ENCODE measurements at places on chromosomes 2 and 18.

- DNase-seq = no peak
These were observed 2.0 kb upstream of the ECEL1 start for GRCh38 chr2:232489516-232490220.

- no peak for DNase-seq
These were observed 25.7 kb upstream of the ID2 start for GRCh38 chr2:8656160-8656641.

- no peak for DNase-seq
These were observed 49.9 kb upstream of the CXCR4 start for GRCh38 chr2:136167721-136168475.

- DNase-seq = no peak
These were observed 94.4 kb downstream of the CRIM1 start for GRCh38 chr2:36449943-36450392.

- DNase-seq = no peak
These were observed 66.2 kb downstream of the TWIST2 start for GRCh38 chr2:238913931-238914647.

DNA sequence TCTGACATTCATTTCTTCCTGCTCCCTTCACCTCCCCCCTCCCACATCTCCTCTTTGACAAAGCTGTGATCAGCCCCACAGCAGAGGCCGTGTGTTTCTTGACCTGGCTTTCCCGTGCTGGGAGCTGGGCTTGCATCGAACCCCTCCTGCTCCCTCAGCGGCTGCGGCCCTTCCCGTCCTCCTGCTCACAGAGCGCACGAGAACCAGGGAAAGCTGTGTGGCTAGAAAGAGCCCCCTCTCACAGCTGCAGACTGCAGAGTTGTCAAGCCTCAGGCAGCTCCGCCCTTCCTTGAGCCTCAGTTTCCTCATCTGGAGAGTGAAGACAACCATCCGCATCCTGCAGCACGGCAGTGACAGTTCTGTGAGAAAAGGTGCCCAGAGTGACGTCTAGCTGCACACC lies 65.7 kb upstream of the GLI2 start:
- no peak for DNase-seq

GRCh38 chr2:37800176-37800858 lies 124.8 kb upstream of the RMDN2 start:
- DNase-seq = no peak

DNA sequence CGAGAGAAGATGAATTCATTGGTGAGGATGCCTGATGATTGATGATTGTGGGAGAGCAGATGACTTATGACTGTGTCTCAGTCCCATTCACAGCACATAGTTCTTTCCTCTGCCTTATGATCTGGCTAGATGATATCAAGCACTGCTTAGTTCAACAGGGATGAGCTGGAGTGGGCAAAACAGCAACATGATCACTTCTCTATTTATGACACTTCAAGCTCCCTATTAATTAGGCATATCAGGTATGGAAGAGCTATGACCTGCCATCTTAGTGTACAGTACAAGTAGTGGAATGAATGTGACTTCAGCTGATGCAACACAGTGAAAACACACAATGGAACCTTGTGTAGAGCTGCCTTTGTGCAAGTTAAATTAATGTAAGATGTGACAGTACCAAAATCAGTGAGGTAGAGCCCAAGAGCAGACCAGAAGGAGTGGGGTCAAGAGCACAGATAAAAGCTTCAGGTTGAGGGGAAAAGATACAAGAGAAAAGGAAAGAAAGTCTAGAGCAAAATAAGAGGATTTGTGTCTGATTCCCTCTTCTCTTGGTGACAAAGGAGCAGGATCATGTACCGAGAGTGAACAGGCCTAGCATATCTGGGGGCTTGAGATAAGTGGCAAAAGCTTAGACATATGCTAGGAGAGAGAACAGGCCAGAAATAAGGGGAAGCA lies 93.0 kb upstream of the MYO3B start:
- DNase-seq = no peak

- DNase-seq = no peak
These were observed 181.6 kb upstream of the HS6ST1 start for GRCh38 chr2:128500138-128500800.

DNA sequence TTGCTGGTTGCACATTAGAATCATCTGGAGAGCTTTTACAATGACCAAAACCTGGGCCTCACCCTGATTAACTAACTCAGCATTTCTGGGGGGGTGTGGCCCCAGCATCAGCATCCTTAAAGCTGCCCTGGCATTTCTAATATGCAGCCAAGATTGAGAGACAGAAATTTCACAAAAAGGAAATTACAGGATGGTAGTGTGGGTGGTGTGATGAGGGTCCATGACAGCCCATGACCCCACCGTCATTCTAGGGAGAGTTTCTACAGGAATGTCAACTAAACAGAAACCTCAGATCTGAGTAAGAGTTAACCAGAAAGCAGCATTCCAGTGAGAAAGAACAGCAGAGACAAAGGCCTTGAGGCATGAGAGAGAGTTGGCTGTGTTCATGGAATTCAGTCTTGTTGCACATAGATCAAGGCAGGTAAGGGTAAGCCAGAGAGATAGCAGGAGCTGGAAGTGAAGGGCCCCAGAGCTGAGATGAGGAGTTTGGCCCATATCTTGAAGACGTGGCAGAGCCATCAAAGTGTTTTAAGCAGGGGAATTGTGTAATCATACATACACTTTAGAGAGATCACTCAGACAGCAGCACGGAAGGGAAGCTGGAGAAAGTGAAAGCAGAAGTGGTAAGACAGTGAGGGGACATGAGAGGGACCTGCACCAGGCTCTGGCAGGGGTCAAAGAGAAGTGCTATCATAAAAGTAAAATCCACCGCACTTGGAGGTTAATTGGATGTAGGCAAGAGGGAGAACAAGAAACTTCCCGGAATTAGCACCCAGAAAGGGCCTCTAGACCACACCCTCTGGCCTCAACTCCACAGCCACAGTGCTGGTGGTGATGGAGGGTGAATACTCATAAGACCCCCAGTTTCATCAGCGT lies 7.8 kb upstream of the TRABD2A start:
- DNase-seq = peak; percentile 39

GRCh38 chr2:5691221-5691984 lies 781 bp upstream of the SOX11 start:
- DNase-seq = no peak

Measured in effector CD4-positive, alpha-beta T cell (primary cell).